ENCODE measurements at places on chromosomes 11 and 22.
A peak's percentile ranks its signal among the peaks of the same experiment; 100 is the strongest.

DNA sequence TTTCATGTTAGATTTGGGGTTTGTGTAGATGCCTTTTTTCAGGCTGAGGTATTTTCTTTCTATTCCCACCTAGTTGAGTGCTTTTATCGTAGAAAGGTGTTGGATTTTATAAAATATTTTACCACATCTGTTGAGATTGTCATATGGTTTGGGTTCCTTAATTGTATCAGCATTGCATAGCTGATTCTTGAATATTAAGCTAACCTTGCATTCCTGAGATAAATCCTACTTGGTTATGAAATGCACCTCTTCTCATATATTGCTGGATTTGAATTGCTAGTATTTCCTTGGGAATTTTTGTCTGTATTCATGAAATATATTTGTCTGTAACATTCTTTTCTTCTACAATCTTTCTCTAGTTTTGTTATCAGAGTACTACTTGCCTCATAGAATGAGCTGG lies 10.1 kb downstream of the XKR3 start:
- DNase-seq: no peak

- DNase-seq: no peak
These were observed 41.8 kb upstream of the AMPD3 start for GRCh38 chr11:10413268-10413667.

GRCh38 chr11:119030329-119031047 lies at the start of gene SLC37A4:
SLC37A4 (minus strand) TSS chr11:119030877.
- DNase-seq: peak; percentile 88

- no peak for DNase-seq
These were observed 278.9 kb upstream of the NARS2 start for GRCh38 chr11:78853521-78853920.

DNA sequence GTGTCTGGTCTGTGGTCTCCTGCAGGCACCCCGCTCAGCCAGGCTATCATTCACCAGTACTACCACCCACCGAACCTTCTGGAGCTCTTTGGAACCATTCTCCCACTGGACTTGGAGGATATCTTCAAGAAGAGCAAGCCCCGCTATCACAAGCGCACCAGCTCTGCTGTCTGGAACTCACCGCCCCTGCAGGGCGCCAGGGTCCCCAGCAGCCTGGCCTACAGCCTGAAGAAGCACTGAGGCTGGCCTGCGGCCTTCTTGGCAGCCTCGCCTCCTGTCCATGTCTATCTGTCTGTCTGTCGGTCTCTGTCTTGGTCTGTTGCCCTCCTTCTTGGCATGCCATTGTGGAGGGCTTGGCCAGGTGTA lies 27.9 kb downstream of the INCENP start:
- no peak for DNase-seq

DNA sequence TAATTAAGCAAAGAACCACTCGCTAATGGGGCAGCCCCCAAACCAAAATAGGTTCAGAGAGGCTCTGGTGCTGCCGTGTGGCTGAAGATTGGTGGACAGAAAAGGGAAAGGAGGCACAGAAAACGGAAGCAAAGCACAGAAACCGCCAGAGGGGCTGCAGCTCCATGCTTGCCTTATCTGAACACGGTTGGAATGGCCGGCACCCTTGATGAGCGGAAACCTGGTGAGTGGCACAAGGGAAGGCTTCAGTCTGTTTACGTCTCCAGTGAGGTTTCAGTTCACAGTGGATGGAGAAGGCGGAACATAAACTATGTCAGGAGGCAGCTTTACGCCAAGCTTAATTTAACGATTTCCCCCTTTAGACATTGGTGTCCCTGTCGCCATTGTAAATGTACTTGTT lies 5.2 kb upstream of the PRR33 start:
- no peak for DNase-seq

- no peak for DNase-seq
These were observed 62.6 kb downstream of the PRCP start for GRCh38 chr11:82837650-82838049.

DNA sequence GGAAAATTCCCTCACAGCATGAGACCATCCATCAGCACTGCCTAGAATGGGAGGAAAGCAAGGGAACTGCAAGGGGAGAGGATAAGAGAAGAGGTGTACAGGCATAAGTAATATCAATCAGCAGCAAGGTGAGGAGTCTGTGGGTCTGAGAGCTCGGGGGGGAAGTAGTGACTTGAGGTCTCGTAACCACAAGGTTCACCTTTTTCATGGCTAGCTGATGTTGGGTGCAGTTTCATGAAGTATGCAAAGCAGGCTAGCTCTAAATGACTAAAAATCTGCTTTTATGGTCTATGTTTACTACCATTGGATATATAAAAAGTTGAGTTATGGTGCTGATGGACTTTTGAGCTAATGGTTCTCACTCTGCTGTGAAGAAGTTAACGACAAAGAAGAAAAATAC lies 35.8 kb downstream of the OR4C6 start:
- DNase-seq: no peak

DNA sequence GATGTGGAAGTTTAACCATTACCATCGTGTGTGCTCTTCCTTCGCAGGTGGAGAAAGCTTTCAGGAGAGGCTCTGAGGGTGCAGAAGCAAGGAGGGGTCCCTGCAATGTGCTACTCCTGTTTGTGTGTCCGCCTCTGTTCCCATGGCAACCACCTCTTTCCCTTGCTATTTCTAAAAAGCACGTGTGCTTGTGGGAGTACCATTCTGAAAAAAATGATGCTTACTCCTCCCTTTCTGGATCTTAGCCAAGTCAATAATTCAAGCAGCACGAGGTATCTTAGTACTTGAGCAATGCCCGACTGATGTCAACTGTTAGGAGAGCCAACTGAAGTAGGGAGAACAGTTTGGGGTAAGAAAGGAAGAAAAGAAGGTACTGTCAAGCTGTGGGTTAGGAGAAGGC lies 628.7 kb downstream of the NTM start:
- DNase-seq: no peak

DNA sequence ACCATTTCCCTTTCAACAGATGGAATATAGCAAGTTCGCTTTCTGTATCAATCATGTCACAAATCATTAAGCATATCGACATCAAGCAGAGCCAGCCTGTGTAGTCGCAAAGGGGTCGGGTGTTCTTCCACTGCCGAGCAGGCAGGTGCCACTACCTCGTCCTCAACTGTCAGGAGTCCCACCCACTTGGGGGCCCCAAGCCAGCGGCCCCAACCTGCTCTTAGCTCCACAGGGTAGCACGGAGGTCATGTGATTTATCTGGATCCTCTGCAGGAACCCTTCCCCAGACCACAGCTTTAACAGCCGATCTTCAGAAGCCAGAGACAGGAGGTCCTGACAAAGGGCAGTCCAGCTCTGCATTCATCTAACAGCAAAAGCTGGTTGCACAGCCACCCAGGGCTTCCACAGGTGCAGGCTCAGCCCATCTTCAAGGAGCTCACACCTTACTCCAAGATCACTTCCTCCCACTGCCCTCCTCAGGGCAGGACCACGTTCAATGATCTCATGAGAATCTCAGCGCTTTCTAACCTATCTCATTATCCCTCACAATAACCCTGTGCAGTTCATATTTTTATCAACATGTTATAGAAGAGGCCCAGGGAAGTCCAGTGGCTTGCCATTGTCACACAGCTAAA lies 110.2 kb downstream of the TRIM29 start:
- no peak for DNase-seq

DNA sequence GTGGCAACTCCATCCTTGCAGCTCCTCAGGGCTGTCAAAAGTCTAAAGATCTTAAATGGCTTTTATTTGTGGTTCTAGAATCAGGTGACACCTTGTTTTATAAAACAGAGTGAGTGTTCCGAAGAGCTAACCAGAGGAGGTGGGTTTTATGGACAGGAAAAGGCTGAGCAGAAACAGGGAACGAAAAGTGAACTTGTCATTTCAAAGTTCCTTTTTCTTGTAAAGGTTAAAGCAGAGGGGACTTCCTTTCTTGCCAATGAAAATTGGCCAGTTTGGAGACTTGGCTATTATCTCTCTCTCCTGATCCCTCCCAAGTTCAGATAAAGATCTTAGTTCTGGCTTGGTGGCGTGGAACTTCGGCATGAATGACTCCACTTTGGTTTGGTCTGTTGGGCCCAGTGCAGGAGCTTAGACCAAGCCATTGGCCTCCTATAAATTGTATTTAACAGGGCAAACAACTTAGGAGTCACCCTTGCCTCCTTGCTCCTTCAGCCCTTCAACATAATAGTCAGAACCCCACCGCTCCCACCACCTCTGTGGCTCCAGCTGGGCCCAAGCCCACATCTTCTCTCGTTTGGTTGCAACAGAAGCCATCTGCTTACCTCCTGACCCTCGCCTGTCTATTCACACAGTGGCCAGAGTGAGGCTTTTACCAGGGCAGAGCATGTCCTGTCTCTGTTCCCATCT lies 102.4 kb upstream of the THY1 start:
- no peak for DNase-seq

GRCh38 chr11:17473071-17473744 lies 3.4 kb downstream of the ABCC8 start:
- DNase-seq: peak; percentile 86

DNA sequence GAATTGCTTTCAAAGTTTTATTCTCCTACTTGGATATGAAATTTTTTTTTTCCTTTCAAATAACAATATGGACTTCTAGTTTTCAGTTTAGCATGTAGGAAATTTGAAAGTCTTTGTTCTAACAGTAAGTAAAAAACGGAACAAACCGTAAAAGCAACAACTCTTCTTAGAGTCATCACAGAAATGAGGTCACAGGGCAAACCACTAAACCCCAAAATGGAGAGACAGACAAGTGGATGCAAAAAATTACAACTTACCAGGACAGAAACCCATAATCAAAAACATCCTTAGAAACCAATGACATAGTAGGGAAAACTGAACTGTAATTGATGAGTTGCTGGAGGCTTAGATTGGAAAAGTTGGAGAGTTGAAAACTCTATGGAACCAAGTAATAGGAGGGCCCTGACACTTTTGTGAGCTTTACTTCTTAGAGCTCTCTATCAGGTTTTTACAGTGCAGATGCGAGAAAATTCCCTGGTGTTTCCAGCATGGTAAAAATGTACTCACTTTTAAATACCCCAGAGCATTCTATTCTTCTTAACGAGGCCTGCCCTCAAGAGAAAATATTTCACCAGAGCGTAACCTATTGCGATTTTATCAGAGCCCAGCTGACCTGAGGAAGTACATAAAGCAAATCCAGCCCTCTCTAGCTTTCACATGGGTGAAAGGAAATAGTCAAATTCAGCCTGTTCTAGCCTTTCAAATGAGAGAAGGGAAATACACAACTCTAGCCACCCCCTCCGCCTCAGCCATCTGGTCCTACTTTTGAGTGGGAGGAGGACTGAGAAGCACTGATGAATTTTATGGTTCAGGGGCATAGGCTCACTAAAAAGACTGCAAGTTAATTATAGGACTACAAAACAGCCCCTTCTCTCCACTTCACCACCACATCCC lies 39.1 kb downstream of the CASP12 start:
- no peak for DNase-seq

- DNase-seq: peak; percentile 36
These were observed 2.9 kb downstream of the RPL3 start for GRCh38 chr22:39316440-39317083.

GRCh38 chr22:47206164-47206563 lies 443.7 kb downstream of the TBC1D22A start:
- no peak for DNase-seq

DNA sequence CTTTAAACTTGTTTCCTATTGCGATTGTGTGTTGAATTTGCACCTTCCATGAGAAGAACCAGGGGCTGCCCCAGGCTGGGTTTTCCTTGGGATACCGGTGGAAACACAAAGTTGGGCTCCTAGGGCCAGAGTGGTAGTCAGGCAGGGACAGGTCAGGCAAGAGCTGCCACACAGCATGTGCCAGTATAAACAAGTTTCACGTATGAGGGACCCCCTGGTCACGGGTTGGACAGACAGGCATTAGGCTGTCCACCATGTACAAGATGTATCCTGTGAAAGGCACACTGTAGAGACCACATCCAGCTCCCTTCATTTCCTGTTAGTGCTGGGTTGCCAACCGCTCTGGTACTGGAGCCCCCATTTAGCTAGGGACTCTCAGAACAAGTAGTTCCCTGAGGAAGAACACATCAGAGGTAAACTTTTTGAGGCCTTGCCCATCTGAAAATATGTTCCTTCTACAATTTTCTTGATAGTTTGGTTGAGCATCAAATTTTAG lies 8.8 kb downstream of the UPB1 start:
- DNase-seq: no peak

GRCh38 chr11:2093575-2094353 lies 45.4 kb downstream of the IGF2 start:
- no peak for DNase-seq

- DNase-seq: no peak
These were observed 1518.2 kb upstream of the TENM4 start for GRCh38 chr11:80958987-80959386.

DNA sequence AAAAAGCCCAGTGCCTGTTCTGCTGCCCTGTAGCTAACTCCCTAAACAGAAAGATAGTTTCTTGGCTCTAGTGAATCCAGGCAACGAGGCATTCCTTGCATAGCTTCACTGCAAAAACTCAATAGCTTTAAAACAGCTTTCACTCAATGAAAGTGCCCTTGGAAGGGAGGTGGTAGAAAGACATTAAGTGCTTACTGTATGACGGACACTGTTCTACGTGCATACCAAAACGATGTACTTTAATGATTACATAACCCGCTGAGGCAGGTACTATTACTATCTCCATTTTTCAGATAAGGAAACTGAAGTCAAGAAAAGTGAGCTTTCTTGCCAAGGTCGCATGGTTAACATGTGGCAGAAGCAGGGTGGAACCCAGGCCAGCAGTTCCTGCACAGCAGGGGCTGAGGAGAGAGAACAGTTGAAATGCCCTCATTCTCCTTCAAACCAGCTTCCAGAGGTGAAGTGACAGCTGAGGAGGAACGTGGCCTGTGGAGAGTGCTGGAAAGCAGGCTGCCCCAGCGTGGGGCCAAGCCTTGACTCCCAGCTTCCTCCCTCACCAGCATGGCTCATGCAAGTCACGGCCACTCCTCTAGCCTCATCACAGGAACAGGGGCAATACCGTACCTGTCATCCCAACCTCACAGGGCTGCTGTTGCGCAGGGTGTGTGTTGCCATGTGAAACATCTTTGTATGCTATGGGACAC lies 227.5 kb upstream of the NARS2 start:
- no peak for DNase-seq

GRCh38 chr22:32823024-32823730 lies 21.7 kb downstream of the TIMP3 start:
- DNase-seq: no peak

GRCh38 chr22:44682556-44683168 lies 19.3 kb upstream of the PRR5 start:
- no peak for DNase-seq

GRCh38 chr11:19873730-19874129 lies 161.1 kb downstream of the NAV2 start:
- DNase-seq: no peak

Measured in H54 (cell line).